ENCODE measurements at places on chromosomes 11 and 22.

GRCh38 chr22:49411236-49411635, 416.4 kb downstream of the BRD1 start:
- no peak for DNase-seq

DNA sequence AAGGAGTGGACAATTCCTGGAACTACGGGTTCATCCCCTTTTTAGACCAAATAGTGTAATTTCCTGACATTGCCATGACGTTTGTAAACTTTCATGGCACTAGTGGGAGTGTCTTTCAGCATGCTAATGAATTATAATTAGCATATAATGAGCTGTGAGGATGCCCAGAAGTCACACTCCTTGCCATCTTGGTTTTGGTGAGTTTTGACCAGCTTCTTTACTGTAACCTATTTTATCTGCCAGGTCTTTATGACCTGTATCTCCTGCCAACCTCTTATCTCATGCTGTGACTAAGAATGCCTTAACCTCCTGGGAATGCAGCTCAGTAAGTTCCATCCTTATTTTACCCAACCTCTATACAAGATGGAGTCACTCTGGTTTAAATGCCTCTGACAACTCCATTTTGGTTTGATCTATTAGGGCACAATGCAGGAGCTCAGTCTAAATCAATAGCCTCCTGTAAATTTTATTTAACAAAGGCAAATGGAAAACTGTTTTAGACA, 20.7 kb downstream of the OR10A6 start:
- DNase-seq: no peak

DNA sequence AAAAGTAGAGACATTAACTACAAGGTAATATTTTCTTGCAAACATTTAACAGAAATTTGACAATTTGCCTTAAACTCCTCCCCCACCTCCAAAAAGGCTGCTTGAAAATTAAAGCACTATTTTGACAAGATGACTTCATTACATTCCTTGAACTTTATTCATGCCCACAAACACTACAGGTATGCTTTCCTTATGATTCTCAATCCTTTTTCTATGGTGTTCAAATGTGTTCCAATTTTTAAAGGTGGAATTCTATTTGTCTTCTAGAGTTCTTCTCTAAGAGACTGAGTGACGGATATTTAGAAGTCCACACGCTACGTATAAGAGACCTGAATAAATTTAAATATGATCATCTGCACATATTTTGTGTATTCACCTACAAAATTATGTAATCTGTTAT, 69.4 kb downstream of the MRTFA start:
- peak; percentile 68 for DNase-seq

GRCh38 chr22:25102722-25103121, 96.9 kb upstream of the CRYBB3 start:
- DNase-seq: no peak

DNA sequence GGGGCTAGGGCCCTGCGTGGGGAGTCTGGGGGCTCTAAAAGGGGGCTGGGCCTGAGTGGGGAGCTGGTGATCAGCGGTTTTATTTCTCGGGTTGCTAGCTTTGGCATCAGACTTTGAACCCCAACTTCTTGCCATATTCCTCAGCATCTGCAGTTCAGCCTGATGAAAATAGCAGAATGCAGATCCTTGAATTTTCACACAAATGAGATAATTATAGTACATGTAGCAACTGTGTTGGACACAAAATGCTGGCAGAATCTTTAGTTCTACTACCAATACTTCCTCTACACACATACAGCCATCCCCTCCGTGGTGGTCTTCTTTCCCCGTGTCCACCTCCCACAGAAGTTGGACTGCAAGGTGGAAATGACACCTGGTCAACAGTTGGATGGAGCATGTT, 1.5 kb downstream of the ZC3H7B start:
- no peak for DNase-seq

GRCh38 chr11:18699848-18700261, 1.3 kb downstream of the TMEM86A start:
- no peak for DNase-seq

GRCh38 chr11:66556086-66556485, 9.4 kb downstream of the ACTN3 start:
- DNase-seq: no peak

DNA sequence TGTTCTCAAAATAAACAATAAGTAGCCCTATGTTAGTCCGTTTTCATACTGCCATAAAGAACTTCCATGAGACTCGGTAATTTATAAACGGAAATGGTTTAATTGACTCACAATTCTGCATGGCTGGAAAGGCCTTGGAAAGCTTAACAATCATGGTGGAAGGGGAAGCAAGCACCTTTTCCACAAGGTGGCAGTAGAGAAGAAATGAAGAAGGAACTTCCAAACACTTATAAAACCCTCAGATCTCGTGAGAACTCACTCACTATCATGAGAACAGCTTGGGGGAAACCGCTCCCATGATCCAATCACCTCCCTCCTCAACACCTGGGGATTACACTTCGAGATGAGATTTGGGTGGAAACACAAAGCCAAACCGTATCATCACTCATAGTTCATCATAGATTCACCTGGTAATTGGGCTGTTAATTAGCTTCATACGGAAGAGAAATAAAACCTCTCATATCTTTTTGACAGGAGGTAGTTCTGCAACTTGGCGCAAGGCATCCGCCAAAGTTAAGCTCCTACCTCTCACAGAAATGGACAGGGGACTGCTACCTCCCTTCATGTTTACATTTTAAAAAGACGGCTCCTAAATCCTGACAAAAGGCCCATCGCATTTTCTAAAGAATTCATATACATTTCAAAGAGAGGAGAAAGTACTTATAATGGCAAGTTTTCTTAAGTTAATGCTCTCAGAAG, 49.0 kb downstream of the MUC15 start:
- DNase-seq: peak; percentile 1

DNA sequence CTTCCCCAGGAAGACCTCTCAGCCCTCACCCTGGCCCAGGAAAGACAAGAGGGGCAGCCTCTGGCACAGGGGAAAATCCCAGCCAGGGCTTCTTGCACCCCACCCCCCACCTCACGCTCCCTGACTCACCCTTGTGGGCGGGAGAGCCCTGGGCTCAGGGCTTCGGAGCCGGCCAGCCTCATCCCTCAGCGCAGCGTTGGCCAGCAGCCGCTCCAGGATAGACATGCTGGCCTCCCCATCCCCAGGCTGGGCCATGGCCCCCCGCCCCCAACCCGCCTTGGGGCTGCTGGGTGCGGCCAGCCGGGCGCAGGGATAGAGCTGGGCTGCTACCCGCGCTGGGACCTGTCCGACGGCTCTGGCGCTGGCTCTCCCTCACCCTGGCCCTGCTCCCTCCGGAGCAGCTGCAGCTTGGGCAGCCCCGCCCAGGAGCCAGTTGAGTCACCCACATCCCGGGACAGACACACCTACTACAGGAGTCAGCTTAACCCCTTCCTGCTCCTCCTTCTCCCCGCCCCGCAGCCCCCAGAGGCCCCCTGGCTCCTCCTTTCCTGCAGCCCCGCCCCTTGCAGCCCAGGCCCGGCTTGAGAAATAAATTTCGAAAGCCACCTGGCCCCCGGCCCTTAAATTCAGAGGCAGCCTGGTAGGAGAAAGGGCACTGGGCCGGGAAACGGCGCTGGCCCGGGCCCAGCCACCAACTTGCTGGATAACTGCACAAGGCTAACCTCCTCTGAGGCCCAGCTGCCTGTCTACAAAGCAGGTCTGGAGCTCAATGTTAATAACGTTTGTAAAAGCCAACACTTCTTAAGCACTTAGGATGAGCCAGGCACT, 13.4 kb downstream of the TNKS1BP1 start:
- peak; percentile 98 for DNase-seq

DNA sequence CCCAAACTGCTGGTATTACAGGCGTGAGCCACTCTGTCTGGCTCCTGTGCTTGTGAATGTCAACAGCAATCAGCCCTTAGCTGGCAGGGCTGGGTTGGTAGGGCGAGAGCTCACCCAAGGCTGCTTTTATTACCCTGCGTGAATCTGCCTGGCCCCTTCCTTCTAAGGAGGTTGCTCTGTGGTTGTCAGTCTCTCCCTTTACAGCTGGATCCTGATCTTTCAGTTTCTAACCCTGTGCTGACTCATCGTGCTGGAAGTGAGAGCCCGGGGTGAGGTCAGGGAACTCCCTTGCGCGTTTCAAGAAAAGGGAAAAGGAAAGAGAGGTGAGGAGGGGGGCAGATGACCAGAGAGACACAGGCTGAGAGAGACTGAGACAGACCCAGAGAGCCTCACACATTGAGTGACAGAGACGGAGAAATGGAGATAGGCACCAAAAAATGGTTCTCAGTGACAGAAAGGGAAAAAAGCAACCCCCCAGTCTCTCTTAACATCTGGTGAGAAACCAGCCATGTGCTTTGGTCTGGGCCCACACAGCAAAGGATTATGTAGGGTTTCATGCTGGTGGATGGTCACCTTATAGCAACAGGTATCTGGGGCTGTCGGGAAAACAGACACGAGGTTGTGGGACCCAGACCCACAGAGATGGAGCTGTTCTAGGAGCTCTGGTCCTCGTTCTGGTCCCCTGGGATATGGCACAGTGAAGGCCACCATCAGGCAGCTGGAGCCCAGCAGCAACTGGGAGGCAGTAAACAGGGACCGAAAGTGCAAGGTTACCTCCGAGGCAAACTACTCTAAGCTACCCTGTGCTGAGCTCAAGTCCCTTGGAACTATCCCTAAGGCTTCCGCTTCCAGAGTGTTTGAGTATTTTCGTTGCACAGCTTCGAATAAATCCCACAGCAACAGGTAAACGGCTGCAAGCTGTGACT, 2.5 kb downstream of the TCN2 start:
- DNase-seq: peak; percentile 74

GRCh38 chr11:122344215-122344614, 228.2 kb upstream of the BLID start:
- DNase-seq: peak; percentile 85

GRCh38 chr11:94133752-94134151, 5.1 kb downstream of the PANX1 start:
- no peak for DNase-seq

- DNase-seq: no peak
Observed at GRCh38 chr11:3163241-3163981, 1.7 kb downstream of the OSBPL5 start.

DNA sequence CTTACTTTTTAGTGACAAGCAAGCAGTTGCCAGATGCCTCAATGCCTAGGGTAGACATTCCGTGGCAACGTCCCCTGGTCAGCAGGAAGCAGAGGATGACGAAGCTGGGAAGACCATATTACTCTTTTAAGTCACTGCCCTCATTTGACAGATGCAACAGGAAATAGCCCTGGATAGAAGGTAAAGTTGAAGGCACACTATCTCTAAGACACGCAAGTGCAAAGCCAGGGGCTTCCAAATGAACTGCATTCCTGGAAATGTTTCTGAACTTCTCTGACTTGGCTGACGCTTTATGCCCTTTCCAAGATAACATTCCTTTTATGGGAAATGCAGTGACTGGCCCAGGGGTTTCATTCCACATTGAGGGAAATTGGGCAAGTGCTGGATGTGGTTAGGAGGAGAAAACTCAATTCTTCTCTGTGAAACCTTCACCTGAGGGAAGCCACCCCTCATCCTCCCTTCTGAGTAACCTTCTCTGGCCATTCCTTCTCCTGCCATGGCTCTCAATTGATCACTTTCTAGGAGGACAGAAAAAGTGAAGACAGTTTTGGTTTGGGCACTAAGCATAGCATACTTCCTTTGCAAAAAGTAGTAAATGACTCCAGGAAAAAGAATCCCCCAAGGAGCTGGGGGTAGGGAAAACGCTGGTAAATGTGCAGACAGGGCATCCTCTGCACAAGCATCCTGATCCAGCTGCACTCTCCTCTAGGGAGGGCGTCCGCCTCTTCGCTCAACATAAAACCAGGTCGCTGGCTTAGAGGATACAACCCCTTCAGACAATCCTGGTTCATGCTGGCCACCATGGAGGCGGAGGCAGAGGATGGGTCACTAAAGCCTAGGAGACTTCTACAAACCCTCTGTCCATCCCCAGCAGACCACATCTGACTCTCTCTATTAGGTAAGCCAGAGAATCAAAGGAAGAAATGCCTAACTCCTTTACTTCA, 14.5 kb downstream of the PCSK7 start:
- DNase-seq: peak; percentile 74

DNA sequence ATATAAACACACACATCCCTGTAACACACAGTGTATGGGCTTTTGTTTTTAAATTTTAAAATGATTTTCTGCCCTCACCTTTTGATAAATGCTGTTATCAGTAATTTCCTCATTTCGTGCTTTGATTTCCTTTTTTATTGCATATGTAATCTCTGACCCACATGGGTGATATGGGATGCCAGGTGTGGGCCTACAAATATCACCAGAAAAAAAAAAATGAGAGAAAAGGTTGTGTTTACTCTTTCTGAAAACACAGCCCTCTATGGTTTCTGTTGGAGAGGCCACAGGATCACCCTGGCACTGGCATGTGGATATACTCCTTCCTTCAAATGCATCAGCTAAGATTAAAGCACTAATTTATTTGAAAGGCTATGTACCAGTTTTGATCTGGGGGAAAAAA, 17.0 kb downstream of the DRD2 start:
- no peak for DNase-seq

- DNase-seq: peak; percentile 64
Observed at GRCh38 chr11:102234779-102235439, 82.4 kb upstream of the BIRC3 start.

- peak; percentile 31 for DNase-seq
Observed at GRCh38 chr11:108496643-108497256, 1.4 kb downstream of the POGLUT3 start.

Measured in astrocyte of the hippocampus (primary cell).